ENCODE measurements at places on chromosomes 7 and 10.

DNA sequence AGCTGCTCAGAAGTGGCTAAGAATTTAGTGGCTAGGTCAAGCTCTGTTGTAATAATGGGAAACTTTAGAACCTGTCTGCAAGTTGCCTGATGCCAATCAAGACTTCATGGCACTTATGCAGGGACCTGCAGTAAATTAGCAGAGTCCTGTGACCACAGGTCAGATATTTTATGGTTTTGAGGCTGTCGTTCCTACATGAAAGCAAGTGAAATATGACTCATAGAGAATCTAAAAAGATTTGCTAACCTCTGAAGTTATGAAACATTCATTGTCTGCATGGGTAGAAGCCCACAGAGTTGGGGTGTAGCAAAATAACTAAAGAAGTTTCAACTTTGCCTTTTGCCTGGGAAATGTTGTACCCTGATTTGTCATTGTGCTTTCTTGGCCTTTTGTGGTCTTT, 32.3 kb downstream of the SLC39A12 start:
- no peak for DNase-seq

DNA sequence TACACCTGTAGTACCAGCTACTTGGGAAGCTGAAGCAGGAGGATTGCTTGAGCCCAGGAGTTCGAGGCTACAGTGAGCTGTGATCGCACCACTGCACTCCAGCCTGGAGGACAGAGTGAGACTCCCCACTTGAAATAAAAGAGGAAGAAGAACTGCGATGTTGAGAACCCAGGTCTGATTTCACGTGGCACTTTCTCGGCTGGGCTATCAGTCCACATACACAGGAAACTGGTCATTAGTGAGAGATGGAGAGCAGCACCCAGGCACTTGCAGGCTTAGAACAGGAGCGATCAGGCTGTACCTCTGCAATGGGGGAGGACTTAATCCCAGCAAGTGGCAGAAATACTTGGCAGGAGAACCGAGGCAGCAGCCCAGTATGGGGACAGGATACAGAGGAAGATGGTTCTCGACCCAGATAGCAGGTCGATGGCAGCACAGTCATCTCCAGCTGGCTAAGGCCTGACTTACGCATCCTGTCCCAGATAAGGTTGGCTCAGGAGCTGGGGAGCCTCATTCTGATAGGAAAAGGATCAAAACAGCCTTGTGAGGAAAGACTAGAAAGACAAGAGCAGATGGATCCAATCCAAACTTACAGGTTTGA, 487.7 kb upstream of the AUTS2 start:
- DNase-seq: no peak

GRCh38 chr10:19096501-19097073, 48.0 kb downstream of the MALRD1 start:
- no peak for DNase-seq

DNA sequence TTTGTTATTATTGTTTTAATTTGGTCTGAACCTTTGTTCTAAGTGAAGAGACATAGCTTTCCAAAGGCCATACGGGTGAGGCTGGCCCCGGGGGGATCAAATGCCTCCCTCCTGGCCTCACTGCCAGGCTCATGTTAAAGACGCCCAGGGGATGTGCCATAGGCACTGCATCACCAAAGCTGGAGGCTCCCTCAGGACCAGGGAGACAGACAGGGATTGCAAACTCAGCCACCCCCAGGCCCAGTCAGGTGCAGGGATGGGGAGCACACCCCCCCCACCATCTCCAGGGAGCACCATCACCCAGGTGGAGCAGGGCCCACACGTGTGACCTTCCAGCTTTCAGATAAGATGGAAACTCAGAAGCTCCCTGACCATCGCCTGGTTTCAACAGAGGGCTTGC, 96.0 kb upstream of the DNAAF5 start:
- no peak for DNase-seq

GRCh38 chr10:47326927-47327330, 4.7 kb downstream of the GDF2 start:
- DNase-seq: no peak

- DNase-seq: no peak
Observed at GRCh38 chr10:78997635-78998618, 70.8 kb upstream of the ZMIZ1 start.

DNA sequence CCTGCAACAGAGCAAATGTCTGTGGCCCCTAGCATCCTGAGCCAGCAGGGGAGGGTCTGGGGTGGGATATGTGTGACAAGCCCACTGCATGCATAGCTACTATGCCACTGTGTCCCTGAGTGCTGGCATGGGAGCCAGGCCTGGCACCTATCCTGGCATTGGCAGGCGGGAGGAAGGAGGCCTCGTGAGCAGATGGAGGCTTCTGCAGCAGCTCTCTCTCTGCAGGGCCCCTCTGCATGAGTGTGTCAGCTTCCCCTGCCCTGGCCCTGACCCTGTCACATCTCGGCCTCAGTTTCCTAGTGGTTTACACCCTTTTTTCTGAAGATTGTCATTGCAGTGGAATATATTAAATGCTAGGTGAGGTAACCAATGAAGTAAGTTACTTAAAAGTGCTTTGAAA, 13.1 kb upstream of the IMPDH1 start:
- no peak for DNase-seq

DNA sequence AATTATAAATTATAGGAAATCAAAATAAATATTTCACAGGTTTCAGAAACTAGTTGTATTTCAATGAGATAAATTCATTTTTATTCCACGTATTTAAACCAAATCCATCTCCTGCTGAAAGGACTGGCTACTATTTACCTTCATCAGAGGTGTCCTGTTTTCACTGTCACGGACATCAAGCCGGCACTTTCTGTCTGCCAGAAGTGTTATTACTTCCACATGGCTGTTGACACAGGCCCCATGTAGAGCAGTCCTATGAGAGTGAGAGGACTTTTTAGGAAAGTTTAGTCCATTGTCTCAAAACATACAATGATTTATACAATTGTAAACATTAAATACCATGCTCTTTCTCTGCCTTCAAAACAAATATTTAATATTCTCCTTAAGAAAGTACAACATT, 100.4 kb upstream of the ACBD5 start:
- DNase-seq: no peak

DNA sequence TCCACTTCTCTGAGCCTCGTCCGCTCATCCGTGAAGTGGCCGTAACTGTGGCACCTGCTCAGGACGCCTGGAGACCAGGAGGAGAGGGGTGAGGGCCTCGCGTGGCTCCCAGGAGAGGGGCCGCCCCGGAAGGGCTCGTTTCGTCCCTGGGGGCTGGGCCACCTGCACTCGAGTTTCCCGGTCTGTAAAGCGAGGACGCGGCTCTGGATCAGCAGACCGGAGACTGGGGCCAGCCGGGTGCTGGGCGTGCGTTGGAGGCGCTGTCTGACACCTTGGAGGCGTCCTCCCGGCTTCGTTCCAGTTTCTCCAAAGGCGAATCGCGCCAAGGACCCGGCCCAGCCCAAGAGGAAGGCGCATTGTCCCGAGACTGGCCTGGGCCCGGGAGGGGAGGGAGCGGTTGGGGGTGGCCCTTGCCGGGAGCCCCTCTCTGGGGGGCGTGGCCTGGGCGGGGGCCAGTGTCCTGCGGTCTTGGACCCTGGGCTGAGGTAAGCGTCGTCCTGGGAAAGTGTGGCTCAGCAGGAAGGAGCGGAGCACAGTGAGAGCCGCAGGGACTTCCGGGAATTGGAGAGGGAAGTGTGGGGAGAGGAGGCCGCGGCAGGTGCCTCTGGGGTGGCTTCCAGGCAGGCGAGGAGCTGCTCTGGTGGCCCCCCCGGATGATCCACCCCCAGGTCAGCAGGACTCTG, 89.6 kb downstream of the FOXL3 start:
- no peak for DNase-seq

- DNase-seq: no peak
Observed at GRCh38 chr10:130790339-130790738, 521.2 kb downstream of the TCERG1L start.

GRCh38 chr7:5419539-5420066, 4.0 kb downstream of the TNRC18 start:
- DNase-seq: no peak

DNA sequence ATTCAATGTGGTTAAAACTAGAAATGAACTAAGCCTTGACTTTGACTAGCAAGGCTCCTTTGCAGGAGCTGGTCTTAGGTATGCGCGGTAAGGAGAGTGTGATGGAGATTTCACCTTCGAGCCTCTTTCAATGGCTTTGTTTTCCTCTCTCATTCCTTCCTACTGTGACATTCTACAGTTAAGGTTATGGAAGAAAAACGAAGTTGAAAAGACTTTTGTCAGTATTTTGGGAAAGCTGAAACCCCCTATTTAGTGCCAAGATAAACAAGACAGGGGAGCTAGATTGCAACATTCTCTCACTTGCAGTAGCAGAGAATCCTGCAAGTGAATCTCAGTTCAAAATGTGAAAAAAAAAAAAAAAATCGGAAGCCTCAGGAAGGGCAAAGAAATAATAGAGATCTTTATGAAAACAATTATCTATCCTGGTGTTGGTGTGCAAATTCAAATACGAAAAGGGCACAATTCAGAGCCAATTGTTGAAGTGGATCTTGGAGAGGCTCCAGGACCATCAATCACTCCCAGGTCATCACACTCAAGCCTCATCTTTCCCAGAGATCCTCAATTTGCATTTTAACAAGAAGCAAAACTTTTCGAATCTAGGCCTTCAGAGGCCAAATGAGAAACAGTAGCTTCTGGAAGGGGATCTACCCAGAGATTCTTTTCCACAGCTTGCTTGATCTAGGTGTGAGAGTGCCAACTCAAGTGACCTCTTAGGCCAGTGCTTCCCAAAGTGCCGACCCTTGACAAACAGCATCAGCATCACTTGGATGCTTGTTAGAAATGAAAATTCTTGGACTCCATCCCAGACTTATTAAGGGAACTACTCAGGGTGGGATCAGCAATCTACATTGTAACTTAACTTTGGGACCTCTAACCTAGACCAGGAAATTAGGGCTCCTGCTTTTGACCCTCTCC, 163.8 kb downstream of the INHBA start:
- no peak for DNase-seq

DNA sequence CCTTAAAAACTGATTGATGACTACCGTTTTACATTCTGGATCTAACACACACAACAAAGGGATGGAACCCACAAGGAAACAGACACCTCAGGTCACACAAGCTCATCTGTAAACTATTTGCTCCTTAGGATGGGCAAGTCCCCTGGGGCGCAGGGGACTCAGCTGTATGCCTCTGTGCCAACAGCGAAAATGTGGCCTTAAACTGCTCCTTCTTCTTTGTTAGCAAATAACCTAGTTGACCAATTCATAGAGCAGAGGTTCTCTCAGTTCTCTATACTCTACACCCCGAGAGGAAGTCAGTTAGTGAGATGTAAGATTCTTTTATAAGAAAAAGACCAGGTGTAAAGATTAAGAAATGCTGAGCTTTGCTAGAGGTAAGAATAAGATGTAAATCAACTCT, 181.9 kb upstream of the PRSS58 start:
- DNase-seq: no peak
